ENCODE measurements at places on chromosomes 16 and 17.

DNA sequence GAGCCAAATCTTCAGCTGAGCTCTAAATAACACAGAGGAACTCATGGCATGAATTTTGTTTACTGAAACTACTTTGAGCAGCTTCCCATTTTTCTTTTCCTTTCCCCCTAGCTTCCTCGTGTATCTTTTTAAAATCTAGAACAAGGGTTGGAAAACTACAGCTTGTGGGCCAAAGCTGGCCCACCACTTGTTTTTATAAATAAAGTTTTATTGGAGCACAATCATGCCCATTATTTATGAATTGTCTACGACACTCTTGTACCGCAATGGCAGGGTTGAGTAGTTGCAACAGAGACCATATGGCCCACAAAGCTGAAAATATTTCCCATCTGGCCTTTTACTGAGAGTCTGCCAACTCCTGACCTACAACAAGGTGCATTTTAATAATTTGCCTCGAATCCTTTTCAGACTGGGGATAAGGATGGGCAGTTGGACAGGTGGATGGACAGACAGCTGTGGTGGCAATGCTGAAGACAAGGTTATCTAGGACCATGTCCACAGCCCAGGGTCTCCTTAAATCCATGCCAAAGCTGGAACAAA, 87.7 kb downstream of the RMI2 start:
- no peak for DNase-seq

- no peak for DNase-seq
These were observed 6.0 kb downstream of the CIITA start for GRCh38 chr16:10883004-10883403.

DNA sequence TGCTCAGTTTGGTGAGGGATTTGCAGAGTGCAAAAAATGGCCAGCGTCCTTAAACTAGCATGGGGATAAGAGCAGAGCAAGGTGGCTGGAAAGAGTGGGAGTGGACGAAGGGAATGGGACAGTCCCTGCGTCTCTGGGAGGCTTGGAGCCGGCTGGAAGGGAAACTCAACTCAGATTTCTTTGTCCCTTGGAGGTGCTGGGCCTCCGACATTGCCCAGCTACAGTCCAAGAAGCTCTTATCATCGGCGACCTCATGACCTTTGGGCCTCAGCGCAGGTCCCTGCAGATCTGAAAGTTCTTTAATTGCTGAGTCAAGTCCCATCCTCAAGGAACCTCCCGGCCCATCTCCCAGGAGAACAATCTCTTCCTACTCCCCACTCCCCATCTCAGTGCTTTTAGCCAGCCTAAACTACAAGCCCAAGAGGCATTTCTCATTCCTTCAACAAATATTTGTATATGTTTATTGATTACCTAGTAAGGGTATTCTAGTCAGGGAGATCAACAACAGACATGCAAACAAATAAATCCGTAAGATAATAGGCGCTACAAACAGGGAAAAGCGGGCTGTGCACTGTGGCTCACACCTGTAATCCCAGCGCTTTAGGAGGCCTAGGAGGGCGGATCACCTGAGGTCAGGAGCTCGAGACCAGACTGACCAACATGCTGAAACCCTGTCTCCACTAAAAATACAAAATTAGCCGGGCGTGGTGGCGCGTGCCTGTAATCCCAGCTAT, 985 bp upstream of the TMEM107 start:
- peak; percentile 61 for DNase-seq

- DNase-seq, result no peak
These were observed 34.6 kb downstream of the CLEC16A start for GRCh38 chr16:10978871-10979446.

DNA sequence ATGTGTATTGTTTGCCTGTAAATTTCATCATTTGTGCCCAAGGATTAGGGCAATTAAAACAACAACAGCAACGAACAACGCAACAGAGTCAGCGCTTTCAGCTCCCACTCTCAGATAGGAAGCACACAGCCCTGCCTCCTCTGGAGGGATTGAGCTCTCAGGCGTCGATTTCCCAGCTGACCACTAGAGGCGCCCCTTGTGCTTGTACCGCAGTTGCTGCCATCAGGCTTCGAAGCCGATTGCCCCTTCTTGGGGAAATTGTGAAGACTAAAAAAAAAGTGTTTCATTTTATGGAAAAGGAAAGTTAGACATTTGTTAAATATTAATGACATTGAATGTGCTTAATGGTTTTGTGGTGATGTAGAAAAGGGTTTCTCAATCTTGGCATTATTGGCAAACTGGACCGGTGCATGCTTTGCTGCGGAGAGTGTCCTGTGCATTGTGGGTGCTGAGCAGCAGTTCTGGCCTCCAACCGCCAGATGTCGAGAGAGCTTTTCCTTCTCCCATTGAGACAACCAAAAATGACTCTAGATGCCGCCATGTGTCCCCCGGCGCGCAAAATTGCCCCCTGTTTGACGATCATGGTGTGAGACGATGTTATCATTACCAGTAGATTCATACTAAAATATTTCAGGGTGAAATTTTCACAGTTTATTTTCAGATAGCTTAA, 650.4 kb upstream of the RBFOX1 start:
- DNase-seq, result peak; percentile 92

DNA sequence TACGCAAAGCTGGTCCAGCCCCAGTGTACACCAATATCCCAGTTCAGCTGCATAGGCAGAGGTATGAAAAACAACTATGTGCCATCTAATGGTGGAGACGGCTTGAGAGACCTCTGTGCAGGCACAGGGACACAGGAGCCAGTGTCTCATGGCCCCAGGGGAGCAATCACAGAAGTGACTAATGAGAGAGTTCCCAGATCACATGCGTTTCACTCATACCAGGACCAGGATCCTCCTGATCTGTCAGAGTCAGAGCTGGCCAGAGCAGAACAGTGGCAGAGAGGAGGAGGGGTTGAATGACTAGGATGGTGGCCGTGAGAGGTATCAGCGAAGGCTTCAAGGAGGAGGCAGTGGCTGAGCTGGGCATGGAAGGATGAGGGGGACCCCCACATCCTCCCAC, 41.1 kb downstream of the TMEM132E start:
- DNase-seq, result no peak

- no peak for DNase-seq
These were observed 10.5 kb downstream of the LPO start for GRCh38 chr17:58248955-58249269.

GRCh38 chr16:86610779-86611524, 32.6 kb downstream of the FOXL1 start:
- DNase-seq, result no peak

DNA sequence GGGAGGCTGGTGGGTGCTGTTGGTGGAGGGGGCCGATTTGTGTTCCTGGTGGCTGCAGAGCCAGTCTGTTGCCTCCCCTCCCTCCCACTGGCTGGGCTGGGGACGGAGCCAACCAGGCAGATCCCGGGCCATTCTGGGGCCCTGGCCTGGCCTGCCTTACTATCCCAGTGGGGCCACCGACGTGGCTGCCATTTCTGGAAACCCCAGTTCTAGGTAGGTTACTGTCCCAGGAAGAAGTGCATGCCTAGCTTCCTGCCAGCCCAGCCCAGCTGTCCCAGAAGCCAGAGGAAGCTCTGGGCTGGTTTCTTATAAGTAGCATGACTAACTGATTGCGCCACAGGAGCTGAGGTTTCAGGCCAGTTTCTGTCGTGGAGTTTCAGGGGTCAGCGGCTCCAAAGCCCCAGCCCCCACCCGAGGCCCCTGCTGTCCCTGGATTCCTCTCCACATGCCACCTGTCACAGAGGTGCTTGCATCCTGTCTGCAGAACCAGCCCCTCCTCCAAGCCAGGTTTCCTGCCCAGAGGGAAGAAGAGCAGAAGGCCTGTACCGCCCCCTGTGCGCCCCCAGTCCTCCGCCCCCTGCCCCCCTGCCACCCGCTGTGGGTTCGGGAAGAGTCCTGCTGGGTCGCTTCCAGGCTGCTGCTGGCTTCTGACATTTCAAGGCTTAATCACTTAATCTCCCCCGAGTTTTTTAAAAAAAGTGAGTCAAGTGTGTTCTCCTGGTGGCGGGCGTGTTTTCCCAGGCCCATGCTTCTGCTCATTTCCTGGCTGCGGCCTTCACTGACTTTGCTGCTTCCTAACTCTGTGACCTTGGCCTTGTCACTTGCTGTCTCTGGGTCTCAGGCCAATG, 13.2 kb downstream of the IL4R start:
- peak; percentile 99 for DNase-seq

- peak; percentile 86 for DNase-seq
These were observed 9.0 kb upstream of the CDH5 start for GRCh38 chr16:66357523-66357928.

DNA sequence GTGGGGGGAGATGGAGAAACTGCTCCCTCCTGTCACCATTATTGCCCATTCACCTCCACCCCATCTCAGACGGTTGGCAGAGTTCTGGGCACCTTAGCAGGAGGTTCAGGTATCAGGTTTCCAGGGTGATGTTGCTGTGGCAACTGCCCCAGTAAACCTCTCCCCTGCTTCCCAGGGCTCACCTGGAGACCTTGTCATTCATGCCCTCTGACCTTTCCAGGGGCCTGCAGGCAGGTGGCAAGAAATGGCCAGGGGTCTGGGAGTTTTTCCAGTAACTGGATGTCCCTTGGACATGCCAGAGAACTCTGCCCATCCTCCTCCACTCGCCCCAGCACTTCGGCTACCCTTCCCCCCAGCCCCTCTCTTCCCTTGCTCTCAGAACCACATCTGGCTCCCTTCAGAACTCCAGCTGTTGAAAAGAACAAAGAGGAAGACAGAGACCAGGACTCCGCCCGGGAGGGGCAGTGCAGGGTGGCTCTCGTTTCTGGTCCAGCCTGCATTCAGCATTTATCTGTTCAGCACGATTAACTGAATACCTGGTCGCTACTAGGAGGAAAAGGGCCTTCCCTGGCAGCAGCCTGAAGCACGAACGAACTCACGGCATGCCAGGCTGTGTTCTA, 8.5 kb downstream of the MLLT6 start:
- DNase-seq, result no peak

DNA sequence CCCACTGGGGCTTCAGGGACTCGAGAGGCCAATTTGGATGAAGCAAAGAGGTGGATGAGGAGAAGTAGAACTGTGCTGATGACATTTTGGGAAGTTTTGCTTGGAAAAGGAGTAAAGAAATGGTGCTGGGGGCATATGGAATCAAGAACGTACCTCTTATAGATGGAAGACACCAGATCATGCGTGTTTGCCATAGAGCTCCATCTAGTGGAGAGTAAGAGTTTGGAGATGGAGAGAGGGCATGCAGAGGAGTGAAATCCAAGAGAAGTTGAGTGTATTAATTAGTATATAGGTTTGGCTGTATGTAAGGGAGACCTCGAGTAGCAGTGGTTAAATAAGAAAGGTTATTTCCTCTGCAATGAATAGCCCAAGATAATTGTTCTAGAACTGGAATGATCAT, 56.0 kb downstream of the SHISA6 start:
- no peak for DNase-seq

DNA sequence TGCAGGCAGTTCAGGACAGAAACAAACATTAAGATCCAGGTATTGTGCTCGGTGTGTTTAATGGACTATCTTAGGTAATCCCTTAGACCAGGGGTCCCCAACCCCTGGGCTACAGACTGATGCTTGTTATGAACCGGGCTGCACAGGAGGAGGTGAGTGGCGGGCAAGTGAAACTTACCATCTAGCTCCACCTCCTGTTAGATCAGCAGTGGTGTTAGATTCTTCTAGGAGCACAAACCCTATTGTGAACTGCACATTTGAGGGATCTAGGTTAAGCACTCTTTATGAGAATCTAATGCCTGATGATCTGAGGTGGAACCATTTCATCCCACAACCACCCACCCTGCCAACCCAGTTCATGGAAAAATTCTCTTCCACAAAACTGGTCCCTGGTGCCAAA, 37.8 kb upstream of the ASIC2 start:
- DNase-seq, result no peak

DNA sequence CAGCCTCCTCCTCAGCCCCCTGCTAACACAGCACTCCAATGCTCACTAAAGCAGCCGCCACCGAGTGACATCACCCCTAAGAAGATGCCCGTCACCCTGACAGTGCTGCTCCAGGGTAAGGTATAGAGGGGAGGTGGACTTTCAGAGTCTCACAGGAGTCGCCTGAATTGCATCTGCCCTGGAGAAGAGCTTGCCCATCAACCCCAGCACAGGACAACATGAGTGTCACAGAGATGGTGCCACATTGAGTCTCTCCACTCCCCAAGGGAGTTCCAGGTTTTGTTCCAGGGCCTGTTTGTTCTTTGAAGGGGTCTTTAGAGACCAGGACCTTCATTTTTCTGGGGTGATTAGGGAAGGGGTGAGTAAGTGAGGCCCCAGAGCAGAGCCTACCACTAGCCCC, 2.2 kb upstream of the P2RX5 start:
- DNase-seq, result no peak

DNA sequence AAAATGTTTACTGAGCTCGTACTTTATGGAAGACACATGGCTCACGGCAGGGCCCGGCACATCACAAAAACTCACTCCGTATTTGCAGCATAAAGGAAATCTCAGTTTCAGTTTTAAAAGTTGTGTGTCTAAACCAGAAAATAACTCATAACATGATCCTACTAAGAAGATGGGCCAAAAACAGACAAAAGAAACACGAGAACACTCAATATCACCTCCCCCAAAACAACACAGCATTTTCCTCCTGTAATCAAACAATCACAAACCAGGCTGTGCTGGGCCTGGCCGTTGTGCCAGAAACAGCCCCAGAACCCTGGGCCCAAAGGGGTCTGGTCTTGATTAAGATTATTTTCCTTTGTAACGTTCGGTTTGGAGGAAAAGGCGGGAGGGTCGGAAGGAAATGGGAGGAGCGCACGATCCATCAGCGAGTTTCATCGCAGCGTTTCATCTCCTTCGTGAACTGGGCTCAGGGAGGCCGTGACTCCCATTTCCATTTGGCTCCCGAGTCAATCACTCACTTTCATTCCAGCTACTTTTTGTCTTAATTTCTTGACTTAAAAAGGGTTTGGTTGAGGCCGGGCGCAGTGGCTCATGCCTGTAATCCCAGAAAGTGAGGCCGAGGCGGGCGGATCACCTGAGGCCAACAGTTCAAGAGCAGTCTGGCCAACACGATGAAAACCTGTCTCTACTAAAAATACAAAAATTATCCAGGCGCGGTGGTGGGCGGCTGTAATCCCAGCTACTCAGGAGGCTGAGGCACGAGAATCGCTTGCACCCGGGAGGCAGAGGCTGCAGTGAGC, 61.4 kb downstream of the NXN start:
- DNase-seq, result no peak

- DNase-seq, result no peak
These were observed 71.9 kb downstream of the NXN start for GRCh38 chr17:907725-908124.

GRCh38 chr17:34979650-34980352, 511 bp upstream of the LIG3 start:
- no peak for DNase-seq
